Stimulated activated CD8-positive, alpha-beta memory T cell treated with anti-CD3 and anti-CD28 coated beads, Interleukin-7, amount 100 ng/mL, for 1 hour (primary cell): ENCODE measurements at places on chromosomes 7 and 10.

DNA sequence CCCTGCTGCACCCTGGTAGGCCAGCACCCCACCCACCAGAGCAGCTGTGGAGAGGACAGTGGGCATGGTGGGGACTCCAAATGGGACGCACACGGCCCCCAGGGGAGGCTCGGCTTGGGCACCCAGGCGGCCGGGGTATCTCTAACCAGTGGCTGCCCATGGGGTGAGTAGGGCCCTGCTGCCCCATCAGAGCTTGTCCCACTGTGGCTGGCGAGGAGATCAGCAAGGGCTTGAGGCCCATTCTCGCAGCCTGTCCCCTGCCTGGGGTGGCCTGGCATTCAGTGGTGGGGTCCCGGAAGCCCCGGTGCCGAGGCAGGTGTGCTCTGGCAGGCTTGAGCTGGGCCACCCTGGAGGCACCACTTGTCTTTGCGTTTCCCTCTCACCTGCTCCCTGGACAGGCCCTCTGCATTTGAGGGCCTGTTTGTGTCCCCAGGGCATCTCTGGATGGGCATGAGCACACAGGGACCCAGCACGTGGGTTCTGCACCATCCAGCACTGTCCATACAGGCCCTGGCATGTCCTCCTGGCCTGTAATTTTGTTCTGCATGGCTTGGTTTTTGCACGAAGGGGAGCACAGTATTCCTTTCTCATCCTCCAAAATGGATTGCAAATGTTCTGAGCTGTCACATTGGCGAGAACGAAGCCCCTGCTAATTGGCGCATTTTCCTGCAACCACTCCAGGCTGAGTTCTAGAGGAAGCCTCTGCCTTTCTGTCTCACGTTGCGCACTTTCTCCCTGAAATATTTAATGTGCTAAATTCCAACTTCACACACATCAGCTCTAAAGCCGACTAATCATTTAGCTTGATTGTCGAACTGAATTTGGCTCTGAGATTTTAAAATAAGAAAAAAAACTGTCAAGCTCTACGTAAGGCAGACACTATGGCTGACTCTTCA, 27.2 kb downstream of the PWWP2B start:
- DNase-seq = no peak

DNA sequence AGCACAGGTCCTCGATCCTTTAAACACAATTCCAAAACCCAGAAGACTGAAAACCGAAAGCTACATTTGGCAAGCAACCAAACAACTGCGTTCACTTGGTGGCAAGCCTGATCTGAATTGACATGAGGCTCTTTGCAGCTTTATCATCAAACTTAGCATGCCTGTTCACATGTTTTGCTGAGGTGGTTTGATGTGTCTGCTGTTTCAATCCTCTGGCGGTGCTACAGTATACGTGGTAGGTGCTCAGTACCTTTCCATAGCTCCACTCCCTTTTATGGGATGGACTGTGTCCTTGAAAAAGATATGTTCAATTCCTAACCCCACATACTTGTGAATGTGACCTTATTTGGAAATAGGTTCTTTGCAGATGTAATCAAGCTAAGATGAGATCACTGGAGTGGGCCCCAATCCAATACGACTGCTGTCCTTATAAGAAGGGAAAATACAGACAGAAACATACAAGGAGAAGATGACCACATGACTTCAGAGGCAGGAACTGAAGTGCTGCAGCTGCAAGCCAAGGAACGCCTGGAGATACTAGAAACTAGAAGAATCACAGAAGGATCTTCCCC, 33.4 kb downstream of the CCDC6 start:
- DNase-seq = no peak

GRCh38 chr7:79610748-79611304, 157.4 kb upstream of the MAGI2 start:
- DNase-seq = no peak

DNA sequence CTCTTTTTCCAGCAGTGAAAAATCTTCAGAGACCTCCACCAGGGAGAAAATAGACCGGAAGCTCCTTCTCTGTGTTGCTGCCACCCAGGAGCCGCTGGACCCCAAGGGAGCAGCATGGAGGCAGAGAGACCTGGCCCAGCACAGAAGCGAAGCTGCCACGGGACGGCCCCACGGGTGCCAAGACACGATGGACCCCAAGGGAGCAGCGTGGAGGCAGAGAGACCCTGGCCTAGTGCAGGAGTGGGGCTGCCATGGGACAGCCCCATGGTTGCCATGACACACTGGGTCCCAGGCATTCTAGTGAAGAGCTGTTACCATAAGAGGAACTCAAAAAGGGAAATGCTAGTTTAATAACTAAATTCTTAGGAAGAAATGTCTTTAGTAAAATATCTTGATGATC, 186.3 kb downstream of the PTPRN2 start:
- DNase-seq = no peak

DNA sequence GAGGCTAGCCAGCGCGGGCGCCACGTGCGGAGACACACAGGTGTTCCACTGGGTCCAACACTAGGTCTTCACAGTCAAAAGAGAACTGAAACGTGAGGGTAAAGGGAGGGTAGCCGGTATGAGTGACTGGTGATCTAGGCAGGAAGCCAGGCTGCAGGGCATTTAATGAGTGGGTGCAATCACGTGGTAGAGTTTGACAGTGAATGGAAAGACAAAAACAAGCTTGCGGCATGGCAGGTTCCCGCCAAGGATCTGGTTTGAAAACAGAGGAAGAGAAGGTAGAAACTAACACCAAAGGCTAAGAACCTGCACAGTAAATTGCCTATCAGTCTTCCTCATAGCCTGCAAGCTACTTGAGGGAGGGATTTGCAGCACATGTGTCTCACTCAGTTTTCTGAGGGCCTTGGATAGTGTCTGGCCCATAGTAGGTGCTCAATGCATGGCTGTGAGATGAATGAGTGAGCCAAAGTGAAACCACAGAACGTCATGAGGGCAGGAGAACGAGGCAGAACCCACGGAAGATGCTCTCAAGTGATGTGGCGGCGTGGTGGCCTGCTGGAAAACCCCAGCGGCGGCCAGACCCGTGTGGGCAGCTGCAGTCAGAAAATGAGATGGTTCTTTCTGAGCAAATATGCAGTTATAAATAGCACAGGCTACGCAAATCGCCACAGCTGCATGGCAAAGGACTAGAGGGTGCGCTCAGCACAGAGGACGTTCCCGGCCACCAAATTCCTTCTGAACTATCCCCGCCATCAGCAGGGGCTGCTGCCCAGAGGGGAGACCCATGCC, 183.6 kb upstream of the NFE2L3 start:
- no peak for DNase-seq

GRCh38 chr7:93430917-93431588, 143.5 kb downstream of the CALCR start:
- no peak for DNase-seq

DNA sequence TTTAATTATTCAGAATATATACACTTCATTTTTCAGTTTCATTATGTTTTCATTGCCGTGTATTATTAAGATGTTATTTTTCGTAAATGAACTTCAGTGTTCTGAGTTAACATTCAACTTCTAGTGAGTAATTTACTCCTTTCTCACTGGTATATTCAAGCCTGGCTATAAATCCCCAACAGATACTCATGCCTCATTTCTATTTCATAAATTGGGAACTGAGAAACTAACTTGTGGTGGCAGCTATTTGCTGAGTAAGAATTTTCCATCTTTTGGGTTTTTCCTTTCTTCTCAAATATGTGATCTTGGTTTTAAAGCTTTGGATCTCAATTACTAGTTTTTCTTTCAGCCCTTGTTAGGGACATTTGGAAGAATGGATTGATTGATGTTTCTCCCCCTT, 281.1 kb downstream of the CDK14 start:
- DNase-seq = no peak

GRCh38 chr10:118264838-118265470, 77.2 kb downstream of the FAM204A start:
- no peak for DNase-seq

DNA sequence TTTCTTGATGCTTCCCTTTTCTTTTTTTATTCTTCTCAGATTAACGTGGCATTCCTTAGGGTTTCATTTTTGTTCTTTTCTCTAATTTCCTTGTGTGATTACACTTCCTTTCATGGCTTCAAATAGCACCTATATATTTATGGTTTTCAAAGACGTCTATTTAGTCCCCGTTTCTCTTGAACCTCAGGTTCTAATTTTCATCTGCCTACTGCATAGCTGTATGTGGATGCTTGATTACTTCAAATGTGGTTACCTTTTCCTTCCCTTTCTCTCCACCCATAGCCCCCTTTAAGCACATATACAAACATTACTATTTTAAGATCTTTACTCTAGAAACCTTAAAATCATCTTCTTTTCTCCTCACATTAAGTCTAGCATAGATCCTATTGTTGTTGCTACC, 2.4 kb downstream of the TPST1 start:
- no peak for DNase-seq

- DNase-seq = no peak
Measured at GRCh38 chr7:66304536-66304935, 99.4 kb downstream of the TPST1 start.

GRCh38 chr7:36690514-36691187, 33.6 kb downstream of the AOAH start:
- no peak for DNase-seq

- DNase-seq = no peak
Measured at GRCh38 chr10:13340626-13341376, 7.3 kb downstream of the SEPHS1 start.

DNA sequence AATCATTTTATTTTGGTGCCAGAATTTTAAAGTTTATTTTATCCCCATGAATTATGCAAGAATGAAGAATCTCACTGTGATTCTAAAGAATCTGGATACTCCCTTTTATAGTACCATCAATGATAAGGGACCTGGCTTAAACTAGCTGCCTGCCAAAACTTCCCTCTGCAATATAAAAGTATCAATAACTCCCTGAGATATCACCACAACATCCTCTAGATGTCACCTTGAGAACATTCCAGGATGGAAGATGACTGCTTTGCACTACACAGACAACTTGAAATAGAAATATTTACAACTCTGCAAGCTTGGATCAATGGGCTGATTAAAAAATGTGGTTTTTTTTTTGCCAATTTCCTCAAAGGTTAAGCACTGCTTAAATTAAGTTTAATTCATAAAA, 142.1 kb downstream of the SLC25A13 start:
- DNase-seq = no peak

GRCh38 chr7:149638566-149639320, 134.6 kb downstream of the ZNF467 start:
- no peak for DNase-seq

DNA sequence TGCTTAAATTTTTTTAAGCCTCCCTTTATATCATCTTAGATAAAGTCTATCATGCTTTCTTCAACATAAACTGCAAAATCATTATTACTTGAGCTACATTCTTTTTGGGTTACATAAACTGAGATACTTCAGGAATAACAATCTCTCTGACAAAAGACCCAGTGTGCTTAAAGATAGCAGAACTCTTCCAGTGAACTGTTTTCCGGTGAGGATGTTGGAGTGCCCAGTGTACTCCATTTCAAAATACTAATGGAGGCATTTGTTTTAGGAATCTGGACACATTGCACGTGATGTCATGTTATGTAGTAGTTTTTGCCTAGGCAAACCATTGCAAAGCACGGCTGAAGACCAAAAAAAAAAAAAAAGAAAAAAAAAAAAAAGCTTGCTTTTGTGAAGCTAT, 388.2 kb upstream of the CELF2 start:
- no peak for DNase-seq

- no peak for DNase-seq
Measured at GRCh38 chr7:99369767-99370391, 4.7 kb upstream of the ARPC1B start.

GRCh38 chr7:143493751-143494150, 16.1 kb downstream of the TAS2R41 start:
- DNase-seq = no peak

DNA sequence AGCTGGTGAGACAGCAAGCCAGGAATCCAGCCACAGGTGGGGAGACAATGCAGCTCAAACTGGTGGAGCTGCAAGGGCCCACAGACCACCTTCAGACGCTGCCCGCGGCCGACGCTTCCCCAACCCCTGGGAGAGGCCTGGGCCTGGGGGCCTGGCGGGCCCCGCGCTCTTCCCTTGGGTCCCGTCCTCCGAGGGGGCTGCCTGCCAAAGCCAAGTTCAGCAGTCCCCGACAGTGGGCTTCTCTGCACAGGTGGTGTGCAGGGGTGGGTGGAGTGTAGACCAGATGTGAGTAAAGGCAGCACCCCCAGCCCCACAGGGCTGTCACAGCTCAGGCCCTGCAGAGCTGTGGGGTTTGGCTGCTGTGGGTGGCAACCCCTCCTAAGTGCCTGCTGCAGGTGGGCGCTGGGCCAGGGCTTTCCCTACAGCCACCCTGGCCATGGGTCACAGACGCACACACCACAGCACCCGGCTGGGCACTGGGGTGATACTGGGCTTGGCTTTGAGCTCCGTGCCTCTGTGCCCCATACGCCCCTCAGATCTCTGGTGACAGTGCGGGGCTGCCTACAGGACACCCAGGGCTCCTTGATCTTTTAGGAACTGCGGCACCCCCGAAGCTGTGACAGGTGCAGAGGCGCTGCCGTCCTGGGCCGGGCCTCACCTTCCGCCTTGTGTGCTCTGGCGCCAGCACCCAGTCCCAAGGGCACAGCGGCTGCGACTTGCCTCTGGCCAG, 20.5 kb downstream of the BNIP3 start:
- DNase-seq = no peak

DNA sequence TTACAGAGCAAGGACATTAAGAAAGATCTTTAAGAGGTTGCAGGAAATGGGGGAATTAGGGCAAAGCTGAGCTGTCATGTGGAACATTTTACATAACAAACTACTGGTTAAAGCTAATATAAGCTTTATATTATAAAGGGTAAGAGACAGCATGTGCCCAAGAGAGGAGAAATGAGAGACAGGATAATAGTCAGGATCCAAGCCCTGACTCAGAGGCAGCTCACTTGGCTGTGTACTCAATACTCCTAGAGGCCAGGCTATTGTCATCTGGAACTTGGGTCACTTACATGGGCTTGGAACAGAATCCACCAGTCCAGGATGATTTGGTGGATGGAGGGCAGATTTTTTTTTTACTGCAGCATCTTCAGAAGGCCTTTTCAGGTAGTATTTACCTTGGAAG, 418.6 kb upstream of the ZMIZ1 start:
- no peak for DNase-seq

DNA sequence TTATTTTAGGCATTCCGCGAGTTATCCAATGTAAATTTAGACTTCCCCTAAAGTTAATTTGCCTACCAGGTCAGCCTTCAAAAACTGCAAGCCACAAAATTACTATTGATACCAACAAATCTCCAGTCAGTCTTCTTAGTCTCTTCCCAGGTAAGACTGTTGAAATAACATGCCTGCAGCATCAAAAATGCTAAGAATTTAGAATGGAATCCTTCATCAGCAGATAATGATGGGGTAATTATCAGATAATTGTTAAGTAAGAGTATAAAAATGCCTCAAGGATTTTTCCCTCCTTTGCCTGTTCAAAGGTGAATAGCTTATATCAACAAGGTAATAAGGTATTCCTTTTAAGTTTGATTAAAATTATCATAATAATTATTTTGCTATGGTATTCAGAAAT, 228.5 kb downstream of the BBS9 start:
- DNase-seq = no peak

DNA sequence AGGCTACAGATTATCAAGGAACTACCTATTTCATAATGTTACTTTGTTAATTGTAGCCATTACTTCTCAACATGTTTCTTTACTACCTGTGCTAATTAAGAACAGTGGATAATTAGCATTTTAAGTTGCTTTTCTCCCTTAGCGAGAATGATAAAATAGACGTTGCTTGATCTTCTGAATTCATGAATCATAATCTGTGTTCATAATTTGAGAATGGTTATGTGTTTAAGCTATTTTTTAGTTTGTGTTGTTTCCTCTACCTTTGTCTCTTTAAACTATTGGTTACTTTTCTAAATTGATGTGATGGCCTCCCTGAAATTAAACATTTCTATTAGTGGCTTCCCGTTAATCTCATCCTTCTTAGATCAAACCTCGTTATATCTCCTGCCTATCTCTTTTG, at the start of gene ZRANB1:
ZRANB1 (plus strand) TSS at position 301 of the 400 bp plus-strand sequence. CDS start 371 bp downstream, outside the sequence.
- DNase-seq = no peak

GRCh38 chr10:10552948-10553347, 464.7 kb upstream of the CELF2 start:
- no peak for DNase-seq
